ENCODE measurements at places on chromosomes 11 and 22. TPM values are rescaled to one million over a fixed set of nuclear protein-coding genes. Genes with fewer than 3 reads are reported as not detected.
A peak's percentile ranks its signal among the peaks of the same experiment; 100 is the strongest.

AGBL2 gene
- total RNA-seq, result 5.6 TPM

- DNase-seq, result no peak
- no peak overlapping the region for H3K27ac ChIP-seq
- no peaks in the 10 kb centered on the region for H3K36me3 ChIP-seq
- H3K4me3 ChIP-seq, result no peak overlapping the region
These were observed 695.9 kb downstream of the TBC1D22A start for GRCh38 chr22:47458348-47458747.

DNA sequence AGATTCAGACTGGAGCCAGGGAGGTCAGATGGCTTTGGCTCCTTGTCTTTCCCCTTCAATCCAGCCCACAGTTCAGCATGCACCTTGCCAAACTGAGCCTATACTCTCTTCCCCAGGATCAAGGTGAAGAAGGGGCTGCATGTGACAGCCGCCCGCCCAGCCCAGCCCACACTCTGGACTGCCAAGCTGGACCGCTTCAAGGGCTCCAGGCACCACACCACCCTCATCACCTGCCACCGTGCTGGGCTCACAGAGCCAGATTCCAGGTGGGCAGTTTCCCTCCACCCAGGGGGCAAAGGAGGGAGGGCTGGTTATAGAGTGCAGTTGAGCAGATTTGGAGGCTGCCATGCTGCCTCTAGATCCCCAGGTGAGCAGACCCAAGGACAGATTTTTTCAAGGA lies 6.1 kb downstream of the TMEM132A start:
- H3K4me1 ChIP-seq, result no peaks in the 10 kb centered on the region
- H3K36me3 ChIP-seq, result no peaks in the 10 kb centered on the region
- H3K4me3 ChIP-seq, result no peak overlapping the region
- DNase-seq, result no peak
- no peak overlapping the region for H3K27ac ChIP-seq

CBLIF gene
- not detected for total RNA-seq

DEFB131B gene
- total RNA-seq, result not detected

DNA sequence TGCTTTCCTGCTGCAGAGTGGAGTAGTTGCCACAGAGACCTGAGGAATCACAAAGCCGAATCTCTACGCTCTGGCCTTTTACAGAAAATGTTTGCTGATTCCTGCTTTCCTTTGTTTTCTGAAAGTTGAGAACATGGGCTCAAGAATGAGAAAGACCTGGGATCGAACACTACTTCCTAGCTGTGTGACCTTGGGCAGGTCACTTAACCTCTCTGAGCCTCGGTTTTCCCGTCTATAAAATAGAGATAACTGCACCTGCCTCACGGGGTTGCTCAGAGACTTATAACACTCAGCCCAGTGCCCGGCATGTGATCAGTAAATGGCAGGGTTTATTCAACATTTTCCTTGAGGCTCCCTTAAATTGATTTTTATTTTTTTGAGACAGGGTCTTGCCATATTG lies 70.9 kb upstream of the ALX4 start:
- H3K4me3 ChIP-seq, result no peak overlapping the region
- H3K27ac ChIP-seq, result no peak overlapping the region
- no peak for DNase-seq
- H3K4me1 ChIP-seq, result no peaks in the 10 kb centered on the region
- peaks cover 12% of the 10 kb centered on the region for H3K27me3 ChIP-seq

TMEM218 gene
- 16.1 TPM for total RNA-seq

DNA sequence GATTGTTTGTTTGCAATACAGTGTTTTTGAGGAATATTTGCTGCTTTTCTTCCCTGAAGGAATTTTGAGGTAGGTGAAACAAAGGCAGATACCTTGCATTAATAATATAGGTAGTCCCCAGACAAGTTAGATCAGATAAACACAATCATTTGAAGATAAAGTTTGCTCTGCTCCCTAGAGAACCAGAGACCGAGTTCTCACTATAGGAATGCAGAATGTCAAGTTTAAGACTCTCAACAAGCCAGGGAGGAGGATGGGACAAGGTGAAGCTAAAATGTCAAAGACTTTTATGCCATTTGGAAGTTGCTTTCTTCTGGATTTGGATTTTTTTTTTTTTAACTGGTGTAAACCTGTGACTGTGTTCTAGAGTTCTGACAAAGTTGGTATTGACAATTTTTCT lies 364.7 kb downstream of the TTC28 start:
- no peaks in the 10 kb centered on the region for H3K36me3 ChIP-seq
- DNase-seq, result no peak
- no peak overlapping the region for H3K27ac ChIP-seq
- H3K27me3 ChIP-seq, result peaks cover 21% of the 10 kb centered on the region
- H3K4me1 ChIP-seq, result peaks cover 2% of the 10 kb centered on the region

GRCh38 chr22:41762980-41763779 lies 37.3 kb upstream of the CCDC134 start:
- peaks cover 3% of the 10 kb centered on the region for H3K4me1 ChIP-seq
- H3K27ac ChIP-seq, result no peak overlapping the region
- H3K27me3 ChIP-seq, result no peaks in the 10 kb centered on the region
- H3K36me3 ChIP-seq, result no peaks in the 10 kb centered on the region
- H3K4me3 ChIP-seq, result no peak overlapping the region
- DNase-seq, result peak; percentile 49

- no peak for DNase-seq
- H3K4me1 ChIP-seq, result no peaks in the 10 kb centered on the region
- peaks cover 24% of the 10 kb centered on the region for H3K27me3 ChIP-seq
- H3K4me3 ChIP-seq, result no peak overlapping the region
These were observed 1.7 kb upstream of the KCNA4 start for GRCh38 chr11:30018495-30018894.

- no peak overlapping the region for H3K27ac ChIP-seq
- H3K36me3 ChIP-seq, result no peaks in the 10 kb centered on the region
- no peak for DNase-seq
- H3K27me3 ChIP-seq, result no peaks in the 10 kb centered on the region
These were observed 4.5 kb upstream of the TBX10 start for GRCh38 chr11:67644042-67644441.

CLDN5 gene
- total RNA-seq, result not detected

DNA sequence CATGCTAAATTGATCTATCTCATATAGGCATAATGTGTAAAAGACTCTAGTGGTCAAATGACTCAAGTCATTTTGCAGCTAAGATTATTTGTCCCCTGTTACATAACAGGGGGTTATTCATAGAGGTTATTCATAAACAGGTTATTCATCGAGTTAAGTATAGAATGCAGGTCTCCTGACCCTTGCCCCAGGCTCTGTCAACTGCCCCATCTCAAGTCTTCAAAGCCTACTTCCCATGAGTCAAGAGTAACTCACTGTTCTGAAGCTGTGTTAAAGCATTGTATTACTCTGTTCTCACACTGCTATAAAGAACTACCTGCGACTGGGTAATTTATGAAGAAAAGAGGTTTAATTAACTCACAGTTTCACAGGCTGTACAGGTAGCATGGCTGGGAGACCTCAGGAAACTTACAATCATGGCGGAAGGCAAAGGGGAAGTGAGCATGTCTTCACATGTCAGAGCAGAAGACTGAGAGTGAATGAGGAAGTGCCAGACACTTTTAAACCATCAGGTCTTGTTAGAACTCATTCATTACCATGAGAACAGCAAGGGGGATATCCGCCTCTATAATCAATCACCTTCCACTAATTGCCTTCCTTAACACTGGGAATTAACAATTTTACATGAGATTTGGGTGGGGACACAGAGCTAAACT lies 226.2 kb upstream of the BLID start:
- no peak overlapping the region for H3K27ac ChIP-seq
- no peaks in the 10 kb centered on the region for H3K27me3 ChIP-seq
- H3K36me3 ChIP-seq, result no peaks in the 10 kb centered on the region
- no peak overlapping the region for H3K4me3 ChIP-seq
- no peak for DNase-seq

GRCh38 chr11:31714840-31715239 lies 96.3 kb downstream of the PAX6 start:
- peaks cover 3% of the 10 kb centered on the region for H3K36me3 ChIP-seq
- H3K27ac ChIP-seq, result no peak overlapping the region
- no peak for DNase-seq
- no peak overlapping the region for H3K4me3 ChIP-seq
- H3K27me3 ChIP-seq, result no peaks in the 10 kb centered on the region

- H3K4me3 ChIP-seq, result no peak overlapping the region
- no peaks in the 10 kb centered on the region for H3K4me1 ChIP-seq
- H3K27me3 ChIP-seq, result no peaks in the 10 kb centered on the region
- no peaks in the 10 kb centered on the region for H3K36me3 ChIP-seq
- no peak for DNase-seq
- H3K27ac ChIP-seq, result no peak overlapping the region
These were observed 402.3 kb upstream of the NARS2 start for GRCh38 chr11:78977009-78977408.

DNA sequence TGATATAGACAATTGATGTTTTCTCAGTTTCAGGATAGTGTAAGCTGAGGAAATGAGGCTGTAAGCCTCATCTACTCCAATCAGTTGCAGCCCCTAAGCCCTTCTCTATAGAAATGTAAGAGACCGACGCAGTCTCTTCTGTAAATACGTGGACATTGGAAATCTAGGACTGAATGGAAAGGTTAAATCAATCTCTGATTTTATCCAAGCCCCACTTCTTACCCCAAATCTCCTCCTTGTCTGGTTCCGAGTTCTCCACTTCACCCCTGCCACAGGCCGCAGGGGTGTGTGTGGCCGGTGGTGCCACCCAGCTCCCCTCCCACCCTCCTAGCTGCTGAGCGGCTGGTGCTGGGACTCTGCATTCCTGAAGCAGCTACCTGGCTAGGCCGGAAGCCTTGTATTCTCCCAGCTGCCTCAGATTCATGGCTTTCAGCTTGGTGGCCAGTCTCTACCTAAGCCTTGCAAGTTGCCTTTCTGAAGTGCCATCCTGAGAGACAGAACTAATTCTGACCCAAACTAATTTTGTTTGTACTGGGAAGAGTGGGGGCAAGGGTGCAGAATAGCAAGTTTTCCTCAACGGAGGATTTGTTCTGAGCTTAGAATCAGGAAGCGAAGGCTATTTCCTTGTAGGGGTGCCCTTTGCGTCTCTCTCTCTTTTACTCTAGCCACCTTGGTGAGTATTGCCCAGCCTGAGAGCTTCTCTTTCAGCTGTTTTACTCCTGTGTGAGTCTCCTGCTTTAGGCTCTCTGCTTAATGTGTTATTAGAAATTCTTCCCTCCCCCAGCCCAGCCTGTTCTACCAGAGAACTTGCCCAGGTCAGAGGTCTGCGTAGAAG lies 749 bp downstream of the VWA5A start:
- peaks cover 6% of the 10 kb centered on the region for H3K36me3 ChIP-seq
- no peak for DNase-seq
- H3K27ac ChIP-seq, result peak overlapping the region; percentile 74
- H3K27me3 ChIP-seq, result peaks cover 5% of the 10 kb centered on the region
- H3K4me3 ChIP-seq, result peak overlapping the region; percentile 80
- peaks cover 24% of the 10 kb centered on the region for H3K4me1 ChIP-seq

DNA sequence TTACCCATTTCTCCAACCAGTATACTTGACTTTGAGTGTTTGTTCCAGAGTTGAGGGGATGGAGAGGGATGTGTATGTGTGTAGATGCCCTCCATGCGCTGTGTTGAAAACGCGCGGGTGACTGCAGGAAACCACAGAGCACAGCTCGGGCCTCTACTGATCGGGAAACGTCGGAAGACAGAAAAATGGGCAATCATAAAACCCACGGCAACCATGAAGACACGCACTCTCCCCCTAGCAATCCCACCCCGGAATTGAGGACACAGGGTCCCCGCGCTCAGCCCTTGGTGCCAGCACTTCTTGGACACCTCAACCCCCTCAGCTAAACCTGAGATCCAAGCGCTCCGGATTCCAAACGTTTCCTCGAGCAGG lies 251 bp upstream of the UQCC3 start:
- H3K4me1 ChIP-seq, result peaks cover 55% of the 10 kb centered on the region
- no peak for DNase-seq
- no peaks in the 10 kb centered on the region for H3K27me3 ChIP-seq
- H3K27ac ChIP-seq, result peak overlapping the region; percentile 96
- peaks cover 40% of the 10 kb centered on the region for H3K36me3 ChIP-seq

DNA sequence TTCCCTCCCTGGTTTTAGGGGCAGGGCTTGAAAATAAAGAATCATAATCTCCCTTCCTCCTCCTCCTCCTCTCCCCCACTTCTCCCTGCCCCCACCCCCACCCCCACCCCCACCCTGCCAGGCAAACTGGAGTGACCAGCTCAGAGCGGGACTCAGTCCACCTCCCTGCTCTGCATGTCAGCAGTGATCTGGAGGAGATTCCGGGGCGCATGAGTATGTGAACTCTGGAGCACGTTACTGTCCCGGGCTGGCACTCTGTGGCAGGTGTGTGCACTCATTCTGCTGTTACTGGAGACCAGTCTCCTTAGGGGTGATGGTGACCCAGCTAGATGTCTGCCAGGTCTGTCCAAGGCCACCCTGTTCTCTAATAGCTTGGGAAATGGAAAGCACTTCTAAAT lies 33.9 kb downstream of the MARK2 start:
- no peak for DNase-seq
- no peak overlapping the region for H3K4me3 ChIP-seq
- no peak overlapping the region for H3K27ac ChIP-seq
- H3K4me1 ChIP-seq, result peaks cover 59% of the 10 kb centered on the region
- peaks cover 25% of the 10 kb centered on the region for H3K36me3 ChIP-seq

- peaks cover 4% of the 10 kb centered on the region for H3K27me3 ChIP-seq
- H3K4me3 ChIP-seq, result no peak overlapping the region
- H3K36me3 ChIP-seq, result no peaks in the 10 kb centered on the region
- no peaks in the 10 kb centered on the region for H3K4me1 ChIP-seq
- no peak overlapping the region for H3K27ac ChIP-seq
These were observed 5.2 kb downstream of the IRAG1 start for GRCh38 chr11:10688401-10688800.

DNA sequence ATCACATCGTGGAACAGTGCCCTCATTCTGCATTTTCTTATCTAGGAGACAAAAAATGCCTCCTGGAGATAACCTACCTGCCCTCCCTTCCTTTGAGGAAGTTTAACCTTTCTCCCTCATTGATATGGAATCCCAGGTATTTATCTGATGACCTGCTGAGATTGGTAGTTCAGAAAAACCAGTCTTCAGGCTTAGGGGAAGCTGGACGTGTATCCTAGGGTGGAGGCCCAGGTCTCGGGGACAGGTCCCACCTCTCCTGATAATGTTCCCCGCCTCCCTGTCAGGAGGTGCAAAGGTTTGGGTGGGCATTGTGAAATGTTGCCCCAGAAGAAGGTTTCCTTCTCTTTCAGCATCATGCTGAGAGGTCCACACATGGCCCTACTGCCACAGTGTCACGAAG lies 186.9 kb upstream of the NAV2 start:
- H3K4me3 ChIP-seq, result no peak overlapping the region
- H3K36me3 ChIP-seq, result no peaks in the 10 kb centered on the region
- H3K4me1 ChIP-seq, result no peaks in the 10 kb centered on the region
- no peak overlapping the region for H3K27ac ChIP-seq
- DNase-seq, result no peak

DNA sequence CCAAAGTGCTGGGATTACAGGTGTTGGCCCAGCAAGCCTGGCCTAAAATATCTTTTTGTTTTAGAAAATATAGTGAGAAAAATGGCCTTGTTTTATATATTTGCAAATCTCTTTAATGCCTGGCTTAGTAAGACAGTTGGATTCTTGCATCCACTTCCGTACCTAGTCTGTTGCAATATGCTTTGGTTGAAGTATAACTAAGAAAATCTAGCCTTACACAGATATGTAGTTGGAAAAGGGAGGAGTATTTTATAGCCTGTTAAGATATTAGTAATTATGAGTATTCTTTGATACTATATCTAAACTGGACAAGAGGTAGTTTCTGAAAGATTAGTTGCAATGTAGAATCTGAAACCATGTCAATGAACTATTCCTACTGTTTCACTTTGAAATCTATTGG lies 65.1 kb downstream of the ZNRF3 start:
- H3K4me3 ChIP-seq, result no peak overlapping the region
- peaks cover 74% of the 10 kb centered on the region for H3K27me3 ChIP-seq
- peaks cover 4% of the 10 kb centered on the region for H3K36me3 ChIP-seq
- H3K4me1 ChIP-seq, result no peaks in the 10 kb centered on the region

PRDM10 gene
- total RNA-seq, result 19.2 TPM

OR6A2 gene
- not detected for total RNA-seq

Data from activated CD8-positive, alpha-beta memory T cell treated with anti-CD3 and anti-CD28 coated beads, Interleukin-2, amount 10 ng/mL, durations not matched to agents 7 days and 5 days (primary cell).